GM04504 (cell line): ENCODE measurements at places on chromosomes 5 and 9.

DNA sequence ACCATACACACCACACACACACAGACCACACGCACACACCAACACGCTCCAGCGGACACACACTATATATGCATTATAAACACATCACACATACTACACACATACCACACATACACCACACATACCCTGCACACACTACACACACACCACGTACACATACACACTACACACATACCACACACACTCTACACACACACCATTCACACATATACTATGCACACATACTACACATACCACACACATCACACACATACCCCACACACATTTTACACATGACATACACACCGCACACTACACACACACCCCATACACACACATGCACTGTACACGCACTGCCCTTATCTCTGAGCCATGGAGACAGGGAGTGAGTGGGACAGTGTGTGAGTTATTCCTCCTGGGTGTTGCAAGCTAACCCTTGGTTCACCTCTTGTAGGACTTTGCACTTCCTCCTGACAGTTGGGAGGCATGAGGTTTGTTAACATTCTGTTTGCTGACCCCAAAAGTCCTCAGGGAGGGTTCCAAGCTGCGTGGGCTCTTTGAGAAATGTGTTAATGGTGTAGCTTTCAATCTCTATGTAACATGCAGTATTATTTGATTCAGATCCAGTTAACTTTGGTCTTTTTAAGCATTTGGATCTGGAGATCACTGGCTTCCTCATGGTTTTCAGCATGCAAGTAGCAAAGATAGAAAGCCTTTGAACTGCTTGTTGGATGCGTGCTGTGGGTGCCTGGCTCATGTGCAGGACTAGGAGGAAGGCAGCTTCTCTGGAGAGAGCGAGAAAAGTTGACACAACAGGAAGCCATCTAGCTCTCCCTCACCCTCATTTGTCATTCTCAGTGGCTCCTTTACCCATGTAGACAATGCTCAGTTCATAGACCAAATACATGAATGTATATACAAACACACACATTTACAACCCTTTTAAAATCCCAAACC is 13.7 kb downstream of the IL31RA start:
- no peak for DNase-seq

DNA sequence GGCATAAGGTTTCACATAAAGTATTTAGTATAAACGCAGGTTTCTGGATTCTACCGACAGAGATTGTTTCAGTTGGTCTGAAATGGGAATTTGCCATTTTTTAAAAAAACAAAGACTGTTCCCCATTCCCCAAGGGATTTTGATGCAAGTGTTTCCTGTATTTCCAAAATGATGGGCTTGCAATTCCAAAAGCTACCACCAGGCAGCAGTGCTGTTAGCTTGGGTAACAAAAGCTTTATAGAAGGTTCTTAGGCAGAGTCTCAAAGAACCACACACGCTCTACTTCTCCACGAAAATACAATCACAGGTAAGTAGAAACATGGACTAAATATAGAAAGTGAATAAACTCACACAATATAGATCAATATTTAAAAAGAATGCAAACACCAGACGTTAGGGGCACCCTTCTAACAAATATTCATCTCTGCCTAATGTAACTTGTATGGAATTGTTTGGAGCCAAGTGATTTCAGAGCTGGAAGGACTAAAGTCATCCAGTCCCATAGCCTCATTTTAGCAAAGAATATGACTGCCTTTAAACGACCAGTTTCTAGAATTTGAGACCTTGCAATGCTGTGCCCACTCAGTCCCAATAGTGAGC is 154.3 kb downstream of the SPOCK1 start:
- DNase-seq = peak; percentile 57

DNA sequence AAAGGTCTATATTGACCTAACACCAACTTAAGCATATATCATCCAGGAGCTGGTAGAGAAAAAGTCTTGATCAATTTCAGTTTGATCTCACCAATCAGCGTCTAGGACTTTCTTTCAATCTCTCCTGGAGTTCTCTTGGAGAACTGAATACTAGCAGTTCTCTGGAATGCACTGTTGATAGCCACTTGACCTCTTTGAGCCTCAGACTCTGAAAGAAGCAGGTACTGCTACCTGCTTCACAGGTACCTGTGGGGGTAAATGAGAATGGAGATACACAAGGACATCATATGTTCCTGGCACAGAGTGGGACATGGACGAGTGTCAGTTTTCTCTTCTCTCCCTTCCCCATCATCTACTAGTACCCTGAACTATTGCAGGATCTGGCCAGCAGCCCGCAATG is 16.0 kb downstream of the CMYA5 start:
- DNase-seq = no peak

- no peak for DNase-seq
These were observed 350.2 kb downstream of the KIAA0825 start for GRCh38 chr5:94268226-94268625.

DNA sequence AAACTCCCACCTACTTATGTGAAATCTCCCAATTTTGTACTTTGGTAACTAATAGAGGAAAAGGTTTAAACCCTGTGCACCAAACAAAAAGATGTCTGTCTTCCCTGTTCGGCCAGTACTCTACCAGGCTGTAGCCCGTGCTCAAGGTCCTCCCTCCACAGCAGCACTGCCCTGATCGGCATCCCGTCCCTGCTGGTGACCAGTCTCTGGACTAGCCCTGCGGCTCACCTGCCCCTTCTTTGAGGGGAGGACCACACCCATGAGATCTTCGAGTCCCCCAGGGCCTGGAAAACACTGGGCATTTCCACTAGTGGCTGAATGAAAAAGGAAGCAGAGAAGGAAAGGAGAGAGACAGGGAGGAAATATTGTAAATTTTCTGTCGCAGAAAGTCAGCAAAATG is 2.8 kb downstream of the GFPT2 start:
- no peak for DNase-seq

GRCh38 chr5:175847503-175847902 is 23.9 kb upstream of the CPLX2 start:
- no peak for DNase-seq

DNA sequence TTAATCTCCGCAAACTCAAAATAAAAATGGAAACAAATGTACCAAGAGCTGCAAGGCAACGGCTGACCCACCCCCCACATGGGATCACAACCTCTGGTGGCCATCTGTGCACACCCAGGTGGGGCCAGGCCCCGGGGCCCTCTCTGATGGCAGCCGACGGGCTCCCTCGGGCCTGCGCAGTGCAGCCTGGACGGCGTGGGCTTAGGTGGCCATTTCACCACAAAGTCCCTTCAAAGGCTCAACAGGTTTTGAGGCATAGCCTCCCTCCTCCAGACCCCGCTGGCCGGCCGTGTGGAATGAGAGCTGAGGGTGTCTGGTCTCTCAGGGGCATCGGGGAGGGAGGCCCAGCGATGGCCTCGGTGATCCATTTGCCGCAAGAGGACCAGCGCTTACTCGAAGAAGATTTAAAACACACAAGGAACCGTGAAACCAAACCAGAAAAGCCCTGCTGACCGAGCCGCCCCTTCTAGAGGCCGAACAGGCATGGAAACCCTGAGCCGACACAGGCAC is 42.7 kb upstream of the CEP72 start:
- no peak for DNase-seq

DNA sequence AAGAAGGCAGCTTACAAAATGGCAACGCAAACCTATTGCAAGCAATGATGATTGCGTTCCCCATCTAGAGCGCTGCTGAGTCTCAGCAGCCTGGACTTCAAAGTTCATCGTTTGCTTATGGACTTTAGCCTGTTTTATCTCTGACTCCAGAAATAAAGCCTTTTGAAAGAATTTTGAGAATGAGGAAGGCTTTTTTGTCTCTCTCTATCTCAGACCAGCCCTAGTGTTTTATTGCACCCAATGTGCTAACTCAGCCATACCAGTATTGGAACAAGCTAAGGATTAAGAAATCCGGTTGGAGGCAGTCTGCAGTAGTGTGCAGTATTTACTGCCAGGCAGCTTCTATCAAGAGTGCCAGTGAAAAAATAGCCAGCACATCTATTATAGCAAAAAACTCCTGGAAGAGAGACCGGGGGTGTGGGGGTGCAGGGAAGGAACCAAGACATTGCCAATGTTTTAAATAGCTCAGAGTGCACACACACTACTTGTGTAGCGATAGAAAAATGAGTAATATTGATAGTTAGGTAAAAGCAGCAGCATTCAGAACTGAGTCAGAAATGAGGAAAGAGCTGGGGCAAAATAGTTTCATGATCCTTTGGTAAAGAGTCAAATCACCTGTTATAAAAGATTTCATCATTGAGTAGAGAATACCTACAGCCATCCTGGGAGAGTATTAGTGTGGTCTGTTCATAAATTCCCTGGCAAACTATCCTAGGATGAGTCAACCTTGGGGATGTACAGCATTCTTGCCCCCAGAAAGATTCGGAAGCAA is 219.0 kb downstream of the ZNF608 start:
- DNase-seq = no peak

- no peak for DNase-seq
These were observed 60.0 kb downstream of the CSNK1G3 start for GRCh38 chr5:123571927-123572326.

GRCh38 chr9:129467004-129467588 is 153.8 kb downstream of the C9orf50 start:
- no peak for DNase-seq

DNA sequence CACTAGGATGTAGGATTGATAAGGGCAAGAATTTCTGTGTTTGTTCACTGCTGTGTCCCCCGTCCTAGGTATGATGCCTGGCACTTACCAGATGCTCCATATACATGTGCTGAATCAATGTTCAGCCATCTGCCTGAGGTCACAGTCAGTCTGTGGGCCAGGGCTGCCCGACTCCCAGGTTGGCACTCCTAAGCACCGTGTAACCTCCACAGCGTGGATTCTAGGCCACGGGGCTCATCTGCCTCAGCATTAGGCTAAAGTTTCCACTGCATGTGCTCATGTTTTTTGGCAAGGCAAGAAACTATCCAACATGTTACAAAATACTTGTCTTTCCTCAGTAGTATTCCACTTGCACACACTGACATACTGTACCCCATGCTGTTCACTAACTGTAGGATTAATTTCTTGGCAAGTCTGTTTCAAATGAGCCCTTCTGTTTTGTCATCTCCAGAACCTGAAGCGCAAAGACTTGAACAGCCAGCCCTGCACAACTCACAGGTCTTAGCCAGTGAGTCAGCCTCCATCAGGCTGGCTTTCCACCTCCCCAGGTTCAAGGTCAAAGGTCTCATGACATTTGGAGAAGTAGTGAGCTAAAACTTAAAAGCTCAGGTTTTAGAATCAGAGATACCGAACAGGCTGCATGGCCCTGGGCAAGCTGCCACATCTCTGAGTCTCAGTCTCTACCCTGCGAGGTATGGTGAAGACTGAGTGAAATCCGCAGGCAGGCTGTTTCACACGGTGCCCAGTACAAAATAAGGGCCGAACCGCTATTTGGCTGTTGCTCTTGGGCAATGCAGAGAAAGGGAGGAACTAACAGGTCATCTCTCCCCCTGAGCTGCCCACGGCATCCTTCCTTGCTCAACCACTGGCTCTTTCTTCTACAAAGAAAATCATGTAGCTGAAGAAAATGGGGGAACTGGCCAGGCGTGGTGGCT is 7.2 kb downstream of the TOR1A start:
- no peak for DNase-seq

- DNase-seq = no peak
These were observed 250.6 kb downstream of the SPOCK1 start for GRCh38 chr5:137248527-137248926.

GRCh38 chr9:14881006-14881405 is 29.2 kb downstream of the FREM1 start:
- no peak for DNase-seq

DNA sequence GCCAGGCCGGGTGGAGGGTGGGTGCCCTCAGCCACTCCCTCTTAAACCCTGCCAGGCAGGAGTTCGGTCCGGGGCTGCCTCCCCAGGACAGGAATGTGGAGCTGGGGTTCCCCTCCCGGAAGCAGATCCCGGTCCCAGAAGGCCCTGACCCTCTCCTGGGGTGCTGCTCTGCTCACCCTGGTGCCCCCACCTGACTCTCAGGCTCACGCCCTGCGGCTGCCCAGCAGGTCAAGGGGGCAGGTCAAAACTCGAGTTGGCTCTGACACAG is 3.7 kb upstream of the NRARP start:
- DNase-seq = no peak

DNA sequence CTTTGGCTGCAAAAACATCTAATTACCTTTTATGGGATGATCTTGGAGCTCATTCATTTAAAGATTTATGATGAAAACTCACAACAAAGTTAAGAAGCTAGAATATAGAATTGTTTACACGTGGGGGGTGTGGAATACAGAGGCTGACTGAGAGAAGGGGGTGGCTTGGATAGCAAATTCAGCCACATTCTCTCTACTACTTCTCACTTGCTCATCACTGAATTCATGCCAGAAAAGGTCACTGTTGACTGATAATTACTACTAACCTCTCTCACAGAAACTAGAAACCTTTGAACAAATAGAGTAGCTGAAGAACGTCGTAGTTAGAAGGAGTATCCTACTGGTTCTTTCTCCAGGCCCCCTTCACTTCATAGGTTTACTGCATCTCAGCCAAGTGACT is 808.2 kb downstream of the BRINP1 start:
- DNase-seq = no peak

GRCh38 chr5:38540314-38540713 is 16.1 kb downstream of the LIFR start:
- DNase-seq = no peak

- no peak for DNase-seq
These were observed 306.7 kb downstream of the NR2F1-AS1 start for GRCh38 chr5:93274291-93274690.

- no peak for DNase-seq
These were observed 72.8 kb downstream of the ERBIN start for GRCh38 chr5:65999061-65999723.

GRCh38 chr5:56350597-56351170 is 117.6 kb upstream of the ANKRD55 start:
- peak; percentile 60 for DNase-seq

DNA sequence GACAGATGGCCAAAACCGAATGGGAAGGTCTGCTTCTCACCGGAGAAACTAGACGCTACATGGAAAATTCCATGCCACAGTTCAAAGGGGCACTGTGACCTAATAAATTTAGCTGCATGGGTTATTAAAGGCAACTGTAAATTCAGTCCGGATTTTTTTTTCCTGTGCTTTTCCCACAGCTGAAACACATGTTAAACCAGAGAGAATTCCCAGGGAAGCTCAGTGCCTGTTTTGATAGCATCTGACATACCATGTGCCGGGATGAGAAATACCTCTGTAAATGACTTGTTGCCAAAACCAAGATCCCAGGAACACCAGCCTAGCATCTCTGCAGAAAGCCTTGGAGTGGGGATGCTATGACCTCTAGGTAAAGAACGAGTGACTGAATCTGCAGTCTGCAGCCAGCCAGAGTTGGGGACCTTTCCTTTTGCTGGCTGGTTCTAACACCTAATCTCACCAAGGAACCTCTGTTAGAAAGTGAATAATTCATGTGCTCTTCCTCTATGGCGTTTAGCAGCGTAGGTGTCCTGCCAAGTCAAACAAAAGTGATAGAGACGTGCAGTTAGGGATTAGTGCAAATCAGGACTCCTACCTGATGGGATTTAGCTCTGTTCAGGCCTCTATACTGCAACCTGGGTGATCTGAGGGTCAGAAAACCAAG is 77.9 kb downstream of the SLIT3 start:
- DNase-seq = no peak
